ENCODE measurements at places on chromosomes 1 and 21. TPM values are rescaled to one million over a fixed set of nuclear protein-coding genes. Genes with fewer than 3 reads are reported as not detected.

COL9A2 gene
- 8.9 TPM for total RNA-seq

RERE gene
- total RNA-seq = 21.9 TPM

DNA sequence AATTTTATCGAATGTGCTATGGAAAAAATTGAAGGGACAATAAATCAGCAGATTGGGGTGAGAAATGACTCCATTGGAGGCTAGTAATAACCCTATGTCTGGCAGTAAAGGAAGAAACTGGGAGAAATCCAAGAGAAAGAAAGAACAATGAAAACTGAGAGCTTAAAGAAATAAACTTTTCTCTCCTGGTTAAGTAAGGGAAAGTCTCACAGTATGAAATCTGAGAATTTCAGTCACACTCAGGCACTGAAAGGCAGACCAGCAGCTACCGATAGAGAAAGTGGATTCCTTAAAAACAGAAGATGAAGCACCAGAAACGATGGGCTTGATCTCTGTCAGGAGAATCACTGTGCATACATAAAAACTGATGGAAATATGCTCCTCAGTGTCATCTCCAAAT is 404.2 kb downstream of the PLPP3 start:
- no peak for DNase-seq

GRCh38 chr1:66309006-66309741 is 224.8 kb upstream of the SGIP1 start:
- DNase-seq = no peak

- no peak for DNase-seq
Observed at GRCh38 chr1:13556224-13556764, 27.3 kb upstream of the PDPN start.

ATP1A2 gene
- total RNA-seq = not detected

DNA sequence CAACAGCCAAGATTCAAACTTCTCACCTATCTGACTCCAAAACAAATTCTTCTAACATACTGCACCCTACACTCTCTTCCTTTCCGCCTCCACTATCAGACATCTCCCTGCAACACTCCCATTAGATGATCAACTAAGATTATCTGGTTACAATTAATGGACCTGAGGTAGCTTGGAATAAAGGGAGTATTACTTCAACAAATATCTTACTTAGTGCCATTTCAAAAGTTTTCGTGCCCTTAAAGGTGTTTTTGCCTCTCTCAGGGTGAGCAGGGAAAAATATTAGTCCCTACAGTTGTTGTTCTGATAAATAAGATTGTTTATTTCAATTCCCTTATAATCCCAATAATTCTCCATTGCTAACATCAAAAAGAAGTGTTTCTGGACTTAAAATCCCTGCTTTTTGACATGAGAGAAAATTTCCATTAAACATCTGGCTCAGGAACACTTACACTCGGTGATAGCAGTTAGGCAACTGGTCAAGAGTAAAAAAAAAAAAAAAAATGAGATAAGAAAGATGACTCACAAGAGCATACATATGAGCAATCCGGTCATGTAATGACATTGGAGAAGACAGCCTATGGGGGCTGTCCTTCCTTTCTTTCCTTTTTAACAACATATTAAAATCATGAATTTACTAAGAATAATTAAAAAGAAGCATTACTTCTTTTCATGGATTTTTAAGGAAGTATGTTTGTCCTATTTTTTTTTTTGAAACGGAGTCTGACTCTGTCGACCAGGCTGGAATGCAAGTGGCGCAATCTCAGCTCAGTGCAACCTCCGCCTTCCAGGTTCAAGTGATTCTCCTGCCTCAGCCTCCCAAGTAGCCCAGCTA is 7.6 kb downstream of the RSBN1 start:
- peak; percentile 84 for DNase-seq

DNA sequence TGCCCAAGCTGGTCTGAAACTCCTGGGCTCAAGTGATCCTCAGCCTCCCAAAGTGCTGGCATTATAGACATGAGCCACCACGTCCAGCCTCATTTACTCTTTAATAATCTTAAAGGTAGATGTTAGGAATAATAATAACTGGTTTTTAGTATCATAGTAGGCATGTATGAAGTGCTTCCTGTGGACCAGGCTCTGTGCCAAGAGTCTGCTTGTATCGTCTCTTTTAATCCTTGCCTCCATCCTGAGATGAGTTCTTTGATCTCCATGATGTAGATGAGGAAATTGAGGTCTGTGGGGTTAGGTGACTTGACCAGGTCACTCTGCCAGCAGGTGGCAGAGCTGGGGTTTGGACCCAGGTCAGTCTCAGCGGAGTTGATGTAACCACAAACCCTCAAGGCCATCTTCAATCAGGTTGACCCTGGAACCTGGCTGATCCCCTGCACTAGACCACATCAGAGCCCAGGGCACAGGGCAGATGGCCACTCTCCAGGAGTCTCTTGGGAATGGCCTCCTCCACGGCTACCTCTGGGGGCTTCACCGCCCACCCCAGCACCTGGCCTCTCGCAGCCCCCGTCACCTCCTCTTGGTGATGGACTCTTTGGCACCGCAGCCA is 11.3 kb downstream of the EFHD2 start:
- DNase-seq = peak; percentile 77

FCAMR gene
- not detected for total RNA-seq

GRCh38 chr21:15826147-15826780 is 96.5 kb downstream of the USP25 start:
- peak; percentile 72 for DNase-seq

DNA sequence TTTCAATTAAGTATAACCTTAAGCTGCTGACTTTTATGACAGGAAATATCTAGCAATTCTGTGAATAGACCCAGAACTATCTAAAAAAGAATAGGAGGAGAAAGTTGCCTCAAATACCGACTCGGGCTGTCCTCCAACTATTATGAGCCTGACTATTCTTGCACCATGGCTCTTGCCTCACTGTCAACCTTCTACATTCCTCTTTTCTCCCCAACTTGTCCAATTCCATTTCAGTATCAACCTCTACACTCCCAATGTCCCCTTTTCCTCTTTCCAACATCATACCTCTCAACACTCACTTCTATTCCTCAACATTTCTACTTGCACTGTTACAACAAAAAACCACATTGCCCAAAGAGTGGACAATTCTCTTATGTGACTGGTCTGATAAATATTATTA is 2.3 kb downstream of the ZZZ3 start:
- no peak for DNase-seq

MRPL39 gene
- 91.2 TPM for total RNA-seq

DNA sequence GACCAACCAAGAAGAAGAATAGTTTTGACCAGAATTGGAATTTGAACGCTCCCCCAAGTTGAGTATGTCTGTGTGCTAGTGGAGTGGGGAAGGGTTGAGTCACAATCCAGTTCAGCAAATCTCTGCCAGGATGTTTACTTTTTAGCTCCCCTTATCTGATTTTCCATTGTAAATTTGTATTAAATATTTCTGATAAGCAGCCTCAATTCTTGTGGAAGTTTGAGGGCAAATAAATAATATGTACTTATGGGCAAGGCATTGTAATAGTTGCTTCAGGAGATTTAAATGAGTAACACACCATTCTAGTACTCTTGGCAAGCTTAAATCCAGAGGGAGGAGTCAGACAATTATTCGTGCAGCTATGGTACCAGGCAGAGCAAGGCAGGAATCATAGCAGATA is 14.4 kb downstream of the CXADR start:
- peak; percentile 83 for DNase-seq

SLC35F3 gene
- not detected for total RNA-seq

DNA sequence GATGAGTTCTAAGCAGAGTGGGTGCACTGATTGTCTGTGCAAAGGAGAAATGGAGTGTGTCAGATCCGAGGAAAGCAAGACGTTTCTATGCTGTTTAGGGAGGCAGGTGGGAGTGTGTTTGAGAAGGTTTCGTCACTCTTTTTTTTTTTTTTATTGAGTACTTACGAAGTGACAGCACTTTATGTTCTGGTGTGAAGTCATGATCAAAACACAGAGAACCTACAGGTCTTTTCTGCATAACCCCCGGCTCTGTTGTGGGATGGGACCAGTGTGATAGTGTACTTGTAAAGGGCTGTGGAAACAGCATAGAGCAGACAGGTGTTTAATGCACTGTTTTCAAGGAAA is 26.7 kb downstream of the MIA3 start:
- no peak for DNase-seq

DNA sequence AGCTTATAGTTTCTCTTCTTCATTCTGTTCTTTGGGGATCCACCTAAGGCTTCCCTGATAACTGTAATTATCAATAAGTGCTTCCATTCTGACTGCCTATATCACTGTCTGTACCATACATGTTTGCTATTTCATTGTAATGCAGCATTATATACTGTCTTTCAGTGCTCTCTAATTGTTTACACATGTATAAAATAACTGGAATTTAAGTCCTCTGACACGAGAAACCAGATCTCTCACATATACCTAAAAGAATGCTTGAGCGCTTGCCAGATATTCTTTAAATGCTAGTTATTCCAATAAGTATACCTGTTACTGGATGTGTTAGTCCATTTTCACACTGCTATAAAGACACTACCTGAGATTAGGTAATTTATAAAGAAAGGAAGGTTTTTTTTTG is 34.7 kb downstream of the CELF3 start:
- DNase-seq = no peak

- DNase-seq = no peak
Observed at GRCh38 chr1:111347026-111347425, 56.4 kb downstream of the CHIA start.

PRDM16 gene
- 0.15 TPM for total RNA-seq

GRCh38 chr1:239858057-239858456 is 233.6 kb upstream of the FMN2 start:
- no peak for DNase-seq

- no peak for DNase-seq
Observed at GRCh38 chr1:167819849-167820683, 93.9 kb downstream of the ADCY10 start.

- no peak for DNase-seq
Observed at GRCh38 chr21:32099812-32100416, 178.9 kb downstream of the MIS18A start.
